Left ventricle myocardium inferior (tissue), 1 donor: ENCODE measurements at places on chromosomes 6 and 20. TPM values are rescaled to one million over a fixed set of nuclear protein-coding genes. Genes with fewer than 3 reads are reported as not detected.

BNIP5 gene
- not detected for total RNA-seq

ARMC2 gene
- 14.0 TPM for total RNA-seq

CGA gene
- not detected for total RNA-seq

NKAPL gene
- total RNA-seq = 4.5 TPM

MED20 gene
- 18.1 TPM for total RNA-seq

CALHM6 gene
- 1.7 TPM for total RNA-seq

SCUBE3 gene
- 8.8 TPM for total RNA-seq

GNAS-AS1 gene
- 0.25 TPM for total RNA-seq

CUTA gene
- 107 TPM for total RNA-seq

PLCB4 gene
- 30.5 TPM for total RNA-seq

SLC22A2 gene
- total RNA-seq = not detected

KHDC3L gene
- total RNA-seq = not detected

ADGRB3 gene
- total RNA-seq = 1.5 TPM

TCP1 gene
- total RNA-seq = 136 TPM

PTGIS gene
- 26.3 TPM for total RNA-seq

BIRC7 gene
- 0.27 TPM for total RNA-seq

GNL1 gene
- total RNA-seq = 18.3 TPM

LGSN gene
- not detected for total RNA-seq

KIAA0408 gene
- total RNA-seq = 2.2 TPM

GABRR2 gene
- total RNA-seq = 0.69 TPM

IPCEF1 gene
- 1.7 TPM for total RNA-seq

SMLR1 gene
- not detected for total RNA-seq

RAB22A gene
- total RNA-seq = 6.6 TPM

CST3 gene
- total RNA-seq = 576 TPM

CD40 gene
- total RNA-seq = 6.8 TPM

THBS2 gene
- 6.9 TPM for total RNA-seq

MEP1A gene
- not detected for total RNA-seq

CAP2 gene
- 149 TPM for total RNA-seq
